ENCODE measurements at places on chromosomes 3 and 15. TPM values are rescaled to one million over a fixed set of nuclear protein-coding genes. Genes with fewer than 3 reads are reported as not detected.

- H3K4me3 ChIP-seq: no peak overlapping the region
- H3K36me3 ChIP-seq: no peaks in the 10 kb centered on the region
- no peaks in the 10 kb centered on the region for H3K27me3 ChIP-seq
Measured at GRCh38 chr3:195587824-195588223, 4.1 kb upstream of the APOD start.

The TNIK gene
- total RNA-seq: 13.9 TPM

DNA sequence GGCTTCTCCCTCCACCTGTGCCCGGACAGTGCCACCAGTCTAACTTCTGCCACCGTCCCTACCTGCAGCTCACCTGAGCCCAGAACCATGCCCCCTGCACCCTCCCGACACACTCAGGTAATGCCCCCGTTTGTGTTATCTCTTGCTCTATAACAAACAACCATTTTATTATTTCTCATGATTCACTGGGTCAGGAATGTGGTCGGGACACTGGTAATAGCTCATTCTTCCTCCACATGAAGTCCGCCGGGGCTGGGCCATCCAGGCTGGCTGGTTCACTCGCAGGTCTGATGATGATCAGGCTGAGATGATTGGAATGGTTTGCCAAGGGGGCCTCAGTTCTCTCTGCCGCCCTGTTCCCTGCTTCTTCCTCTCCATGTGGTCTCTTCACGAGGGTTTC is 20.3 kb upstream of the NR2E3 start:
- DNase-seq: peak; percentile 20
- H3K4me1 ChIP-seq: no peaks in the 10 kb centered on the region
- H3K27ac ChIP-seq: no peak overlapping the region
- H3K4me3 ChIP-seq: no peak overlapping the region
- H3K36me3 ChIP-seq: no peaks in the 10 kb centered on the region

The PRRT3 gene
- total RNA-seq: 1.5 TPM

The TJP1 gene
- 122 TPM for total RNA-seq

GRCh38 chr3:18189282-18190050 is 235.7 kb downstream of the SATB1 start:
- no peak overlapping the region for H3K4me3 ChIP-seq
- H3K27me3 ChIP-seq: no peaks in the 10 kb centered on the region
- DNase-seq: no peak
- no peaks in the 10 kb centered on the region for H3K36me3 ChIP-seq
- H3K4me1 ChIP-seq: no peaks in the 10 kb centered on the region
- H3K27ac ChIP-seq: no peak overlapping the region

DNA sequence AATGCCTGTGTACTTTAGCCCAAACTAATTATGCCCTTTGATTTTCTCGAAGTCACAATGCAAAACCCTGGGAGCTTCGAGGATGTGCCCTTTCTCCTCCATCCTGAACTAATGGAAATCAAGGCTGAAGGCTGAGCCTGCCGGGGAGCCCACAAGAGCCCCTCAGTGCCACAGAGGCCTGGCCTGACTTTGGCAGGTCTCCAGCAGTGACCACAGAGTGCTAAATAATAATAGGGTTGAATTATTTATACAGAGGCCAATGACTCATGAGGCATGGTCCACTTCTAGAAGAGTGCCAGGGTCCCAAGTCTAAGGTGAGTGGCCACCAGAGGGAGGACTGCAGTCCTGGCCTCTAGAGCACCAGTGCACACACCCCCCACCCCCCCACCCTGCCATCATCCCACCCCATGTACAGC is 19.1 kb upstream of the GLCE start:
- no peak overlapping the region for H3K27ac ChIP-seq
- no peaks in the 10 kb centered on the region for H3K36me3 ChIP-seq
- H3K4me1 ChIP-seq: no peaks in the 10 kb centered on the region
- no peak for DNase-seq
- no peak overlapping the region for H3K4me3 ChIP-seq

The UROC1 gene
- not detected for total RNA-seq

GRCh38 chr3:65483480-65483879 is 555.2 kb downstream of the MAGI1 start:
- DNase-seq: peak; percentile 83
- peaks cover 48% of the 10 kb centered on the region for H3K4me1 ChIP-seq
- H3K4me3 ChIP-seq: no peak overlapping the region
- no peaks in the 10 kb centered on the region for H3K27me3 ChIP-seq

- H3K4me1 ChIP-seq: no peaks in the 10 kb centered on the region
- H3K27me3 ChIP-seq: no peaks in the 10 kb centered on the region
- DNase-seq: no peak
- no peaks in the 10 kb centered on the region for H3K36me3 ChIP-seq
- no peak overlapping the region for H3K4me3 ChIP-seq
Measured at GRCh38 chr3:11737742-11738141, 94.0 kb upstream of the VGLL4 start.

GRCh38 chr15:70258369-70259027 is 160.8 kb upstream of the TLE3 start:
- H3K36me3 ChIP-seq: no peaks in the 10 kb centered on the region
- no peak overlapping the region for H3K27ac ChIP-seq
- H3K4me1 ChIP-seq: peaks cover 11% of the 10 kb centered on the region
- no peak overlapping the region for H3K4me3 ChIP-seq

The CPNE9 gene
- total RNA-seq: not detected

GRCh38 chr3:64190517-64191515 is 34.5 kb downstream of the PRICKLE2 start:
- peaks cover 86% of the 10 kb centered on the region for H3K4me1 ChIP-seq
- H3K27ac ChIP-seq: peak overlapping the region; percentile 86
- no peak for DNase-seq
- no peaks in the 10 kb centered on the region for H3K27me3 ChIP-seq

The CHST14 gene
- 7.1 TPM for total RNA-seq

GRCh38 chr3:122993124-122993978 is 34.2 kb downstream of the SEMA5B start:
- H3K4me1 ChIP-seq: no peaks in the 10 kb centered on the region
- no peak overlapping the region for H3K4me3 ChIP-seq
- DNase-seq: peak; percentile 79
- H3K36me3 ChIP-seq: no peaks in the 10 kb centered on the region

GRCh38 chr15:83115831-83116565 is 8.6 kb downstream of the TM6SF1 start:
- no peaks in the 10 kb centered on the region for H3K36me3 ChIP-seq
- no peaks in the 10 kb centered on the region for H3K4me1 ChIP-seq
- H3K27me3 ChIP-seq: no peaks in the 10 kb centered on the region
- no peak overlapping the region for H3K4me3 ChIP-seq
- no peak for DNase-seq

The FEZF2 gene
- total RNA-seq: not detected

DNA sequence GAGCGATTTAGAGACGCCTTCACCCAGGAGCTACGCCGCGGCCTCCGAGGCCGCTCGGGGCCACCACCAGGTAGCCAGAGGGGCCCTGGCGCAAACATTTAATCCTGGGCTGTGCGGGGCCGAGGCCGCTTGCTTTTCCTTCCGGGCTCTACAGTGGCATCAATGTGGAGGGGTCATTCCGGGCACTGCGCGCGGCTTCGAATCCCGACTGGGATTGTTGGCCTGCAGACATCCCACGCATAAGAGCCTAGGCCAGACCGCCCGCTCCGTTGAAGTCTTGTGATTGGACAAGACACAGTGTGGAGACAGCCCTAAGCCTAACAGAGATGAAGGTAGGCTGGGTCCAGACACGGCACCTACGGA is 568 bp upstream of the NCBP2 start:
- peak overlapping the region; percentile 94 for H3K27ac ChIP-seq
- DNase-seq: no peak
- H3K27me3 ChIP-seq: no peaks in the 10 kb centered on the region
- H3K36me3 ChIP-seq: peaks cover 12% of the 10 kb centered on the region

DNA sequence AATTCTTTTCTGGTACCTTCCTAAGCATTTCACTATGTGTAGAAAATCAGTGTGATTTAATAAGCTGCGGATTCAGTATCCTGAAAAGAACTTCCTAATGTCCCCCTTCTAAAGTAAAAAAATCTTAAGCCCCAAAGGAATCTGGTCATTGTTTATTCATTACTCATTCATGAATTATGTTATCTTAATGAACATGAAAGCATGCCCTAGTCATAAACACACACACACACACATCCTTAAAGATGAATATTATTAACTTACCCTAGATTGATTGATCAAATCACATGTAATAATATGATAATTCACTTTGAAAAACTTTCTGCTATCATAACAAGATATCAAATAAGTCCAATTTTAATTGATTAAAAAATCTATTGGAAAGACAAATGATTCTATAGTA is 96.4 kb upstream of the BFSP2 start:
- no peaks in the 10 kb centered on the region for H3K27me3 ChIP-seq
- H3K4me3 ChIP-seq: no peak overlapping the region
- no peaks in the 10 kb centered on the region for H3K4me1 ChIP-seq

The IMPG2 gene
- total RNA-seq: 1.4 TPM

GRCh38 chr3:40237889-40238571 is 71.5 kb upstream of the EIF1B start:
- no peaks in the 10 kb centered on the region for H3K4me1 ChIP-seq
- peaks cover 2% of the 10 kb centered on the region for H3K36me3 ChIP-seq
- H3K27ac ChIP-seq: no peak overlapping the region
- DNase-seq: no peak

The ST3GAL6 gene
- 9.4 TPM for total RNA-seq

- no peak for DNase-seq
- H3K4me1 ChIP-seq: no peaks in the 10 kb centered on the region
- no peak overlapping the region for H3K4me3 ChIP-seq
- H3K27me3 ChIP-seq: no peaks in the 10 kb centered on the region
- H3K27ac ChIP-seq: no peak overlapping the region
Measured at GRCh38 chr15:69869881-69870505, 227.7 kb downstream of the TLE3 start.

DNA sequence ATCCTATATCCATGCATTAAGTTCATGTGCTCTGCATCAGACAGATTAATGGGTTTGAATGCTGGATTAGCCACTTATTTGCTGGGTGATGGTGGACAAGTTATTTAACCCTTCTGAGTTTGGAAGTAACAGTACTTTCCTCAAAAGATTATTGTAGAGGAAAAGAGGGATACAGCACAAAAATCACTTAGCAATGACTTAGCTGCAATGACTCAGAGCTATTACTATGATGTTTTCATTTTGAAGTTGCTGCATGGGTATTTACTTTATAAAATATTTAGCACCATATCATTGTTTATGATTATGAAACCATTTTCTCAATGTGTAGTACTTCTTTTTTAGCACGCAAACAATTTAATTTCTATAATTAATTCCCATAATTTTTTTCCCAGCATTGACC is 248.4 kb downstream of the MYRIP start:
- H3K27ac ChIP-seq: no peak overlapping the region
- H3K4me1 ChIP-seq: no peaks in the 10 kb centered on the region
- no peaks in the 10 kb centered on the region for H3K27me3 ChIP-seq
- no peak overlapping the region for H3K4me3 ChIP-seq
- no peak for DNase-seq

GRCh38 chr3:144760831-144761230 is 789.2 kb downstream of the DIPK2A start:
- no peaks in the 10 kb centered on the region for H3K36me3 ChIP-seq
- no peak overlapping the region for H3K4me3 ChIP-seq
- no peaks in the 10 kb centered on the region for H3K4me1 ChIP-seq
- no peak overlapping the region for H3K27ac ChIP-seq

The SI gene
- not detected for total RNA-seq

GRCh38 chr3:149507491-149508324 is 33.2 kb downstream of the TM4SF4 start:
- H3K27me3 ChIP-seq: no peaks in the 10 kb centered on the region
- DNase-seq: no peak
- no peak overlapping the region for H3K4me3 ChIP-seq

- H3K36me3 ChIP-seq: no peaks in the 10 kb centered on the region
- H3K4me3 ChIP-seq: no peak overlapping the region
- no peaks in the 10 kb centered on the region for H3K4me1 ChIP-seq
- DNase-seq: no peak
- H3K27ac ChIP-seq: no peak overlapping the region
Measured at GRCh38 chr3:97658668-97659285, 105.8 kb upstream of the ARL6 start.

The ISY1 gene
- 26.0 TPM for total RNA-seq

The CHRNA5 gene
- total RNA-seq: 1.4 TPM

The KBTBD13 gene
- total RNA-seq: not detected

- H3K27ac ChIP-seq: no peak overlapping the region
- no peaks in the 10 kb centered on the region for H3K27me3 ChIP-seq
- H3K36me3 ChIP-seq: no peaks in the 10 kb centered on the region
- DNase-seq: no peak
- H3K4me1 ChIP-seq: peaks cover 25% of the 10 kb centered on the region
- no peak overlapping the region for H3K4me3 ChIP-seq
Measured at GRCh38 chr3:27487383-27487782, 3.2 kb upstream of the SLC4A7 start.

The IL5RA gene
- total RNA-seq: 0.14 TPM

DNA sequence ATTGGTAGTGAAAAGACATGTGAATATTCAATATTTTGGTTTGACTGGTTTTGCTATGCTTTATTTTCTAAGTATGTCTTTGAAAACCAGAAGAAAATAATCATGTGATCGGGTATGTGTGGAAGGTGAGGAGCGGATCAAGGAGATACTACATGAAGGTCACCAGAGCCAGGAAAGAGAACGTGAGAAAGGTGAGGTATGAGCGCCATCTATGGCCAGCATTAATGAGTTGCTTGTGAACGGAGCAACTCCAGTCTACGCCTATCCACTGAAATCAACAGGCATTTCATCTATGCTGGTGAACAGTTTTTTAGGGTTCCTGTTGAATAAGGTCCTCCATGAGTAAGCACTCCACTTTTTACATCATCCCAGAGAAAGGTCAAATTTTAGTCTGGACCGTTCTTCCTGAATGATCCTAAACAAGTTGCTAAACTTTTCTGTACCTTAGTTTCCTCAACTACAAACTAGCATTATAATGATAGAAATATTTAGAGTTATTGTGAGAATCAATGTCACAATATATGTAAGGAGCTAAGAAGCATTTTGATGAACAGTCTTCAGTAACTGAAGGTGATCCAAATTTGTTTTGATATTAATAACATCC is 1435.2 kb upstream of the CADM2 start:
- no peaks in the 10 kb centered on the region for H3K4me1 ChIP-seq
- H3K36me3 ChIP-seq: no peaks in the 10 kb centered on the region
- H3K27ac ChIP-seq: no peak overlapping the region
- no peak for DNase-seq
- no peak overlapping the region for H3K4me3 ChIP-seq

The RAMAC gene
- total RNA-seq: 10.8 TPM

DNA sequence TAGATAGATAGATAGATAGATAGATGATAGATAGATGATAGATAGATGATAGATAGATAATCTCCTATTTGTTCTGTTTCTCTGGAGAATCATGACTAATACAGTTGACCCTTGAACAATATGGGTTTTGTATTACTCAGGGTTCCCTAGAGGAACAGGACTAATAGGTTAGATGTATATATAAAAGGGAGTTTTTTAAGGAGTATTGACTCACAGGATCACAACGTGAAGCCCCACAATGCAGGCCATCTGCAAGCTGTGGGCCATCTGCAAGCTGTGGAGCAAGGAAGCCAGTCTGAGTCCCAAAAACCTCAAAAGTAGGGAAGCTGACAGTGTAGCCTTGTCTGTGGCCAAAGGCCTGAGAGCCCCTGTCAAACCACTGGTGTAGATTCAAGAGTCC is 67.6 kb downstream of the PYDC2 start:
- H3K27ac ChIP-seq: no peak overlapping the region
- H3K27me3 ChIP-seq: no peaks in the 10 kb centered on the region
- no peaks in the 10 kb centered on the region for H3K36me3 ChIP-seq
- no peak overlapping the region for H3K4me3 ChIP-seq
- H3K4me1 ChIP-seq: no peaks in the 10 kb centered on the region
- DNase-seq: no peak

GRCh38 chr15:74037171-74038117 is 42.9 kb downstream of the PML start:
- peaks cover 30% of the 10 kb centered on the region for H3K36me3 ChIP-seq
- no peaks in the 10 kb centered on the region for H3K27me3 ChIP-seq
- DNase-seq: no peak
- H3K4me3 ChIP-seq: no peak overlapping the region
- no peak overlapping the region for H3K27ac ChIP-seq

Data from sigmoid colon (tissue), 7 donors.